Stimulated activated CD4-positive, alpha-beta T cell treated with anti-CD3 and anti-CD28 coated beads, Interleukin-4, amount 100 ng/mL, for 48 hours (primary cell): ENCODE measurements at places on chromosomes 16 and 17.

- DNase-seq = no peak
These were observed 281.6 kb downstream of the WWOX start for GRCh38 chr16:78381060-78381459.

DNA sequence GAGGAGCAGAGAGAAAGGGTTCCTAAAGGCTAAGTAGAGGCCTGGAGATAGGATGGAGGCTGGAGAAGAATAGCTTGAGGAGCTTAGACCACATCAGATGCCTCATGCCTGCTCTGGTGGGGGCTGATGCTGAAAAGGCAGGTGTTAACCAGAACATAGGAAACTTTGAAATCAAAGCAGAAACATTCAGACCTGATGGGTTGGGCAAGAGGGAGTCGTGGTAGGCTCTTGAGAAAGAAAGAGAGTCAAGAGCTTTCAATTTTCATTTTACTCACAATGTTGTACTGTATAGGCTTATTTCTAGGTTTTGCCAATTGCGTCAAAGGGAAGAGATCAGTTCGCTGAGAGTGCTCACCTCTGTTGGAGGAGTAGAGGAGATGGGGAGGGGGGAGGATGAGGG, 406.6 kb upstream of the SALL1 start:
- no peak for DNase-seq

- DNase-seq = no peak
These were observed 56.1 kb downstream of the IRF8 start for GRCh38 chr16:85954927-85955519.

- DNase-seq = peak; percentile 49
These were observed 677 bp downstream of the SNTB2 start for GRCh38 chr16:69187446-69188235.

DNA sequence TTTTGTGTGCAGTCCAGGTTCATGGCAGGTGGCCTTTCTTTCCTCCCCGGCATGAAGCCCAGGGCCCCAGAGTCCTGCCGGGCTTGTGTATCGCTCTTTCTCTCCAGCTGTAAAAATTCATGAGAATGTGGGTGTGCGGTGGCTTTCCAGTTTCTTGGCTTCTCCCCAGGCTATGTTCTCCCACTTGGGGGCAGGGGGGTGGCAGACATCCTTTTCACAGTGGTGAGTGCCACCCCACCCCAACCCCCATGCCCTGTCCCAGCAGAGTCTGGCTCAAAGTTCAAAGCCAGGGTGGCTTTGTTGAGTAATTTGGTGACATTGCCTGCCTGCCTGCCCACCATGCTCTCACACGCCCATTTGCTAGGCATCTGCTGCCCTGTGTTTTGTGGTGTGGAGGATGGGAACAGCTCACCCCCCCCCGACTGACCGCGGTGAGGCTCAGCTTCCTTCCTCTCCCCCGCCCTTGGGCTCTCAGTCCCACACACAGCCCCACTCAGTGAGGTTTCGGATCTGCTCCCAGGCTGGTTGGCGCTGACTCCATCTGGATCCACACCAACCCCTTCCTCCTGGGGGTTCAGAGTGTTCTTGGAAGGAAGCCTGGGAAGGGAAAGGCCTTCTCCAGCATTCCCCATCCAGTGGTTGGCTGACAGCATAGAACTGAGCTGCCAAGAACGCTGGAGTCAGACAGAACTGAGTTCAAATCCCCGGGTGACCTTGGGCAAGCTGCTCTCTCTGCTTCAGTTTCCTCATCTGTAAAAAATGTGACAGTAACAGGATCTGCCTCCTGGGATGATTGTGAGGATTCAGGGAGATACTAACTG, 36.0 kb downstream of the CHD9 start:
- DNase-seq = no peak

DNA sequence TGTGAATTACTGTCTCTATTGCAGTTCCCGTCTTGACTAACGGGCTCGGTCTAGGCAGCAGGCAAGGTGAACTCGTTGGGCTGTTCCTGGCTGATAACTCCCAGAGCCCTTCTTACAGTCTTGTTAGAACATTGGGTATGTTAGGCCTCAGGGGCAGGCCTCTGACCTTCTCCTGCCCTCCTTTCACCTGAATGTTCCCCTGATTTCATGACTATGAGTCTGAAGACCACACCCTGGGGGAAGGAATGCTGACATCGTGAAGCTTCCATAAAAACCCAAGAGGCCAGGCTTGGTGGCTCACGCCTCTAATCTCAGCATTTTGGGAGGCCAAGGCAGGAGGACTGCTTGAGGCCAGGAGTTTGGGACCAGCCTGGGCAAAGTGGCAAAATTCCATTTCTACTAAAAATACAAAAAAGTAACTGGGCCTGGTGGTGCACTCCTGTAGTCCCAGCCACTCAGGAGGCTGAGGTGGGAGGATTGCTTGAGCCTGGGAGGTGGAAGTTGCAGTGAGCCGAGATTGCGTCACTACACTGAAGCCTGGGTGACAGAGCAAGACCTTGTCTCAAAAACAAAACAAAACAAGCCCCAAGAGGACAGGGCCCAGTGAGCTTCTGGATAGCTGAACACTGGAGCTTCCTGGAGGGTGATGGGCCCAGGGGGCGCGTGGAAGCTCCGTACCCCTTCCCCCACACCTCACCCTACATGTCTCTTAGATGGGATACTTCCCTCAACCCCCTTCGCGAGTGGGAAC, 47.8 kb upstream of the FBXO47 start:
- DNase-seq = no peak

DNA sequence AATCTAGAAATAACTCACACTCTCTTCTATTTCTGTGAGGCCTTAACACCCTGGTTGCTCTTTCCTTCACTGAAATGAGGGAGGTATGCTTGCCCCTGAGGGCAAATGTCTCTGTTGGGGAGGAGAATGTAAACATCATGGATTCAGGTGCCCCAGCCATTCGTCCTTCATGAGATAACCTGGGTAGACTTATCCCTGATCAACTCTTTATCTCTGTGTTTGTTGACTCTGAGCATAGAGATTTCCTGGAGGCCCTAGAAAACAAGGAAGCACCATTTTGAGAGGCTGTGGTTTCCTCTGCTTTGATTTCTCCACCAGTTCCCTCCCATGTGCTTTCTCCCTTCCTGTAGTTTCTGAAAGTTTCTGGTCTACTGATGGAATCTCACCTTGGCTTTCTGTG, 77.3 kb downstream of the PHKB start:
- no peak for DNase-seq

GRCh38 chr16:64475627-64476351, 646.1 kb downstream of the CDH11 start:
- DNase-seq = no peak

DNA sequence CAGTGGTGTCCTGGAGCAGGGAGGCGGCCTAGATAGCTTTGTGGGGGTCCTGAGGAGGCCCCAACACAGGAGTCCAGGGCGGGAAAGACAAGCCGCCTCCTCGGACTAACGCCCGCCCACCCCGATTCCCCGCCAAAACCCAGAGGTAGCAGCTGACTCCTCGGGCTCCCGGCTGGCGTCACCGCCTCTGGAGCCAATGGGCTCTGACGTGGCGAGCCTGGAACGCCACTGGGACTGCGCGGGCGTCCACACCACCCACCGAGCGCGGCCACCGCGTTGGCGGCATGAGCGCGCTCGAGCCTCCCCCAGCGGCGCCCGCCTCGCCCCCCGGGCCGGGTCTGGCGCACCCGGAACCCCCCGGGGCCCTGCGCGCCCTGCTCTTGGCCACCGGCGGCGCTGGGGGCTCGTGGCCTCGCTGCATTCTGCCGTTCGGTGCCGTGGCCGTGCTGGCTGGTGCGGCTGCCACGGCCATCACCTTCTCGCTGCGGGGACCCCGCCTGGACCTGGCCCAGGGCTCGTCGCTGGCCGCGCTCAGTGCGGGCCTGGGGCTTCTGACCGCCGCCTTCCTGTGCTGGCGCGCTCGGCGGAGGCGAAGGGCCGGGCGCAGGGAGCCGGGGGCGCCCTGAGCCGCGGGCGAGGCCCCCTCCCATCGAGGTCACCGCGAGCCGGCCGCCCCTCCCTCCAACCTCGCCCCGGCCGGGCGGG, 3.4 kb upstream of the NTN3 start:
- no peak for DNase-seq

DNA sequence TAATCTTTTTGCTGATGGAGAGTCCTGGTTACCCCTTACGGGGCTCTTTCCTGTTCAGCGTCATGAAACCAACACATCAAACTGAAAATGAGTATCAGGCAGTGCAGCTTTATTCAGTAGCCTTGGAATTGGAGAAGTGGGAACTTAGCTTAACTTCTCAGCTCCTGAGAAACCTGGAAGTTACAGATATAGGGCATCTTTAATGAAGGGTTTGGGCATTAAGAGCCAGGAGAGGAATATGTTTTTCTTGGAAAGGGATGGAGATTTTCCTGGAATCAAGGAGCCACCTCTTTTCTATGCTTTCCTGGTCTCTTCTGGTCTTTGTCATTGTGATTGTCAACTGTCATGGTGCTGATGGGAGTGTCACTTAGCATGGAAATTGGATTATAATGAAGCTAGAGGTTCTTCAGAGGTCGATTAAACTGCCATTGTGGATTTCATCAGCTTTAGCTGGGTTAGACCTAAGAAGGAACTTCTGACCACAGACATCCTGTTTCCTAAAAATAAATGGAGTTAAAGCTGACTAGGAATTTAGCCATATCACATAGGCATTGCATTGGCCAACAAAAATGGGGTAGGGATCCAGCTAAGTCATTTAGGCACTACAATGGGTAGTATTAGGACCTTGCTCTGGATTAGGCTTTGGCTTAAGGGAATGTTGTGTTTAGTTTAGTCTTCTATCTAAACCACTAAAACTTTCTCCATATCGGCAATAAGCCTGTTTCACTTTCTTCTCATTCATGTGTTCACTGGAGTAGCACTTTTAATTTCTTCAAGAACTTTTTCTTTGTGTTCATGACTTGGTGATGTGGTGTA, 186.4 kb downstream of the BCAS3 start:
- no peak for DNase-seq

DNA sequence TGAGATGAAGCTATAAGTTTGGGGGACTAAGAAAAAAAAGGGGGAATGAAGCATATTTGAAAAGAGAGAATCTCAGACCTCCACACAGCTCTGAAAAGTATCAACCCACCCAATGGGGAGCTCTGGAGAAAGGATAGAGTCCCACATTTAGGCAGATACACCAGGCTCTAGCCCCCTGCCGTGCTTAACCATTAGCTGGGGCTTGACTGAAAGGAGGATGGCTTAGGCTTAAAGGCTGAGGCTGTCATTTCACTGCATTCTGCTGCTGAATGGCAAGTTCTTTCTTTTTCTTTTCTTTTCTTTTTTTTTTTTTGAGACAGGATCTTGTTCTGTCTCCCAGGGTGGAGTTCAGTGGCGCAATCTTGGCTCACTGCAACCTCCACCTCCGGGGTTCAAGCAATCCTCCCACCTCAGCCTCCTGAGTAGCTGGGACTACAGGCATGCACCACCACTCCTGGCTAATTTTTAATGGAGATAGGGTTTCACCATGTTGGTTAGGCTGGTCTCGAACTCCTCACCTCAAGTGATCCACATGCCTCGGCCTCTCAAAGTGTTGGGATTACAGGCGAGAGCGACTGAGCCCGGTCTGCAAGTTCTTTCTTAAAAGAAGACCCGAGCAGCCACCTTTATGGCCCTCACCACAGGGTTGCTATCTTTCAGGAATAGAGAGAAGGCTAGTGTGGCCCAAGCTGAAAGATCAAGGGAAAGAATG, 9.0 kb upstream of the MMP2 start:
- no peak for DNase-seq

- no peak for DNase-seq
These were observed 33.7 kb downstream of the CPSF4L start for GRCh38 chr17:73227944-73228343.

DNA sequence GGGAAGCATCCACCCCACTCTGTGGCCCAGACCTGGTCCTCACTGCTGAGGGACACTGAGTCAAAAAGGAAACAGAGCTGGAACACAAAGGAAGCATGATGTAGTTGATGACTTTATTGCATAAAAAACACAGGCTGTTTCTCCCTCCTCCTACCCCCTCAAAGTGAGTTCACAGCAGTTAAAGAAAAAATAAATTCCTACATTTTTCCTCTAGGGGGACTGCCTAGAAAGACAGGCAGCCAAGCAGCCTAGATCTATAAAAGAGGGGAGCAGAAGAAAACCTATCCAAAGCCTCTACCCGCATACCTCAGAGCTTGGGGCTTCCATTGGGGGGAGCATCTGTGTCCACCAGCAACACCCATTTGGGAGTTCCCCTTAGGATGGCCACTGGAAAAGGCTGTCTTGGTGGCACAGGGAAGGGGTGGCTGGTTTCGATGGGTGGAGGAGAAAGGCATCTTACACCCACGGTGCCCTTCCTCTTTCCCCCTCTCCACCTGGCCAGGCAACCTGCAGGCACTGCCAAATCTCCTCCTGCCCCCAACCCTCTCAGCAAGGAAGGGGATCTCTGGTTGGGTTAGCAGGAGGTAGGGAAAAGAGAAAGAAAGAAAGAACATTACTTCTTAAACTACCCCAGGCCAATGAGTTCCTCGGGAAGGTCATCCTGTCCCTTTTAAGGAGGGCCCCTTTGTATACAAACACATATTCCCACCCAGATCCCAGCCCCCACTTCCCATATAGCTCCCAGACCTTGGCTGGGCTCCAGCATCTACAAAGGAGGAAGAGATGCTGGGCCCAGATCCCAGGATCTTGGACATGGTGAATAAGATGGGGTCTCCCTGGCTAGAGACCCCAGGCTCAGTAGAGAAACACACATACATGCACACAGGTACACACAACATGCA, 4.0 kb upstream of the SCRN2 start:
- DNase-seq = no peak

GRCh38 chr17:67514998-67515397, 137.9 kb downstream of the PITPNC1 start:
- no peak for DNase-seq

DNA sequence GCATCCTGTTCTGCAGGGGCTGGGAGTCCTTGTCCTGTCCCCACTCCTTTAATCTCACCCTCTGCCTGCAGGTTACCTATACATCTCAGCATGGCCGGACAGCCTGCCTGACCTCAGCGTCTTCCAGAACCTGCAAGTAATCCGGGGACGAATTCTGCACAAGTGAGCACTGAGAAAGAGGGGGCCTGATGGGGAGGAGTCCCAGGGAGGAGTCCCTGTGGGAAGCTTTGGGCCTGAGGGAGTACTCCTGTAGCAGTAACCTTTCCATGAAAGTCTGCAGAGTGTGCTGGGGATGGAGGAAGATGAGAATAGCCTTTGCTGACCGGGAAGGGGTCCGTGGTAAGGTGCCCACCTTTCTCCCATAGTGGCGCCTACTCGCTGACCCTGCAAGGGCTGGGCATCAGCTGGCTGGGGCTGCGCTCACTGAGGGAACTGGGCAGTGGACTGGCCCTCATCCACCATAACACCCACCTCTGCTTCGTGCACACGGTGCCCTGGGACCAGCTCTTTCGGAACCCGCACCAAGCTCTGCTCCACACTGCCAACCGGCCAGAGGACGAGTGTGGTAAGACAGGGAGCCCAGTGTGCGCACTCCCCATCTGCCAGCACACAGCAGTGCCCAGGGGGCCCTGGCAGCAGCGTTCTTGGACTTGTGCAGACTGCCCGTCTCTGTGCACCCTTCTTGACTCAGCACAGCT, 14.8 kb downstream of the MIEN1 start:
- DNase-seq = no peak

GRCh38 chr17:75909812-75910274, 5.2 kb upstream of the MRPL38 start:
- DNase-seq = no peak

- DNase-seq = peak; percentile 72
These were observed 2.4 kb upstream of the ENPP7 start for GRCh38 chr17:79728169-79728907.
